DND-41 (cell line): ENCODE measurements at places on chromosomes 2 and 18.

GRCh38 chr2:108972663-108973062 lies 16.4 kb downstream of the EDAR start:
- no peak overlapping the region for H3K27ac ChIP-seq
- no peak for DNase-seq
- H3K27me3 ChIP-seq: peaks cover 6% of the 10 kb centered on the region
- peaks cover 7% of the 10 kb centered on the region for H3K4me1 ChIP-seq
- no peak overlapping the region for H3K4me3 ChIP-seq

GRCh38 chr2:140295767-140296166 lies 1515.6 kb upstream of the NXPH2 start:
- no peak for DNase-seq
- no peak overlapping the region for H3K27ac ChIP-seq
- no peaks in the 10 kb centered on the region for H3K4me1 ChIP-seq
- H3K4me3 ChIP-seq: no peak overlapping the region
- no peaks in the 10 kb centered on the region for H3K36me3 ChIP-seq

DNA sequence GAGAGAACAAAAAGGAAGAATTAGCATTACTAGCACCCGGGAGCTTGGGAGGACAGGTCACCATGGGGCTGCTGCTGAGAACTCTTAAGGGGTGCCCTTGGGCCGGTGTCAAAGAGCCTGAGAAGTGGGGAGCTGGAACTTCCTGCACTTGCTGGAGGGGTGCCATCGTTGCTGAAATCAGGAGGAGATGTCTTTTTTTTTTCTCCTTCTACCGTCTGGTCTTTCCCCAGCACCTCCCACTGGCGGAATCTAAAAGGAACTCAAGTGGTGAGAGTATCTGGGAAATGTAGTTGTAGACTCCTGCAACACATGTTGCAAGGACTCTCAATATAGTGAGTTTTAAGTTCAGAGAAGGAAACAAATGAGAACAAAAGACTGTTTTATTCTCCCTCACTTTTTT lies 6.1 kb upstream of the AMMECR1L start:
- no peaks in the 10 kb centered on the region for H3K36me3 ChIP-seq
- peaks cover 13% of the 10 kb centered on the region; the same call in 1 of the 2 replicates for H3K4me1 ChIP-seq
- H3K27me3 ChIP-seq: no peaks in the 10 kb centered on the region
- no peak overlapping the region for H3K4me3 ChIP-seq

- peaks cover 14% of the 10 kb centered on the region for H3K36me3 ChIP-seq
- peaks cover 28% of the 10 kb centered on the region for H3K4me1 ChIP-seq
- H3K27ac ChIP-seq: no peak overlapping the region
- DNase-seq: no peak
Measured at GRCh38 chr2:197054437-197054836, 127.9 kb upstream of the PGAP1 start.

DNA sequence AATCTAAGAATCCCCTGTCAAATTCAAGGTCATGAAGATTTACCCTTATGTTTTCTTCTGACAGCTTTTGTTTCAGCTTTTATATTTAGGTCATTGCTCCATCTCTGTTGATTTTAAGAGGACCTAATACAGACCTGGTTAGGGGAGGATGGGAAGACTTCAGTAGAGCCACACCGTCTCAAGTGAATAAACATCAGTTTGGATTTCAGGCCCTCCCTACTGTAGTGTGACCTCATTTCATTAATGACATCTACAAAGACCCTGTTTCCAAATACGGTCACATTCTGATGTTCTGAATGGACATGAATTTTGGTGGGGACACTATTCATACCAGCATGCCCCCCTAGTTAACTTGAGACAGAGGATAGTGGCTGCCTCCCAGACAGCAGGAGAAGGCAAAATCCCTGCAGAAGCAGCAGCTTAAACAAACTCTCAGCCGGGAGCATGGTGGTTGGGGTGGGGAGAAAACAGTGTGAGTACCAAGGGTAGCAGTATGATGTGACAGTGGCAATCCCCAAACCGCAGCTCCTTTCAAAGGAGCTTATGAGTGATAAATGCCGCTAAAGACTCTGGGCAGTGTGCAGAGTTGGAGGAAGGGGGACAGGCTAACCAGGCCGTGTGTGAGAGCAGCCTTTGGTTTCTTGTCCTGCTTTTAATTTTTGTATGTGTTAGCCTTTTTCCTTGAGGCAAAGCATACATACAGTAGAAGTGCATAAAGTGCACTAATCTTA lies 65.9 kb upstream of the TNP1 start:
- H3K4me3 ChIP-seq: no peak overlapping the region
- peaks cover 5% of the 10 kb centered on the region for H3K27me3 ChIP-seq
- H3K4me1 ChIP-seq: no peaks in the 10 kb centered on the region
- H3K36me3 ChIP-seq: no peaks in the 10 kb centered on the region

DNA sequence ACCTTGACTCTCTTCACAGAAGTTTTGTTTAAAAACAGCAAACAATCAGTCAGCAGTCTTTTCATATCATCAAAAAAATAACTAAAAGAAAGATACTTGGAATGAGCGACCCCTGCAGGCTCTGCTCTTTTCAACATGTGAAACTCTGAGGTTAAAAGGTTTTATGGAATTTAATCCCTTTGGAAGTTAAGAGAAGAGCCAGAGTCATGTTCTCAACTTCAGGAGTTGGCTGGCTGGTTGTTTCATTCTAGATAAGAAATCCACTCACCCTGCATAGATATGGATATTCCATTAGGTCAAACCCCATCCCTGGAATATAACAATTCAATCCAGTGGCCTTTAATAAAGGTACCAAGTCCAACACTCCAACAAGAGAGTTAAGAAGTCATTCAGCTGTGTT lies 115.6 kb upstream of the RMDN2 start:
- H3K27me3 ChIP-seq: no peaks in the 10 kb centered on the region
- H3K27ac ChIP-seq: no peak overlapping the region
- DNase-seq: no peak
- no peak overlapping the region for H3K4me3 ChIP-seq
- no peaks in the 10 kb centered on the region for H3K4me1 ChIP-seq
- H3K36me3 ChIP-seq: no peaks in the 10 kb centered on the region

GRCh38 chr2:167318581-167318980 lies 430.3 kb downstream of the XIRP2 start:
- no peaks in the 10 kb centered on the region for H3K36me3 ChIP-seq
- H3K27ac ChIP-seq: no peak overlapping the region
- H3K4me3 ChIP-seq: no peak overlapping the region
- no peaks in the 10 kb centered on the region for H3K27me3 ChIP-seq

DNA sequence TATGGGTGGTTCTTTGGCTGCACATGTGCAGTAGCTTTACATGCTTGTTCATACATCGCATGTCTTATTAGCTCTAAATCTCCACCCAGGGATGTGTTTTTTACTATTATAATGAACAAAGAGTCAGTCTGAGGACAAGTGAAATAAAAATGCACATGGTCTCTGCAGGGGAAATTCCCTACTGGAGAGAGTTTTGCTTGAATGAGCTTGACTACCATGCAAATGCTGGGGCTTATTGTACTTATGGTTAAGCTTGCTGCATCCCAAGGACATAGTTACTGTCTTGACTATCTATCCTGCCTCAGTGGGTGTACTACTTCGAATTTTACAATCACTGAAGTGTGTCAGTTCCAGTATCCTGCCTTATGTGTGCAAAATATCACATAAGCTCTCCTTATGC lies 362.7 kb downstream of the TDRD15 start:
- H3K27ac ChIP-seq: no peak overlapping the region
- DNase-seq: no peak
- H3K27me3 ChIP-seq: no peaks in the 10 kb centered on the region
- H3K36me3 ChIP-seq: no peaks in the 10 kb centered on the region

- H3K4me1 ChIP-seq: no peaks in the 10 kb centered on the region
- DNase-seq: no peak
- no peak overlapping the region for H3K4me3 ChIP-seq
- H3K36me3 ChIP-seq: no peaks in the 10 kb centered on the region
Measured at GRCh38 chr2:9941996-9942390, 9.5 kb upstream of the GRHL1 start.

DNA sequence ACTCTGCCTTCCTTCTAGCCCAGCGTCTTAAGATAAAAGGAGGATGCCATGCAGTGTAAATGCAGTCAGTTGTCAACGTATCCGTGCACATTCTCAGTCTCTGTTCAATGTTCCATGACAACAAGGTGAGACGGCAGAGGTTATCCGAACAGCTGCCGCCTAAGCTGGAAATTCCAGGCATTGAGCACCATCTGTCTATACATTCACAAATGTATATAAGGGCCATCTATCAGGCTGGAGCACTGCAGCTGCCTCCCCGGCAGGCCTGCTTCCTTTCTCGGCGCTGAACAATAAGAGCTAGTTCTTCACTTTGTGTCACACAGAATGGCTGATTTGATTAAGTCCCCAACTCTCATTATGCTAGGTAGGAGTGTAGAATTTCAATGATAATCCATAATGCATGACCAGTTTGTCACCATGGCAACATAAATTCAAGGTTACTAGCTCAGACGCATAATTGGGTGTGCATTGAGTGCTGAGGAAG lies 282.2 kb upstream of the SOX11 start:
- no peaks in the 10 kb centered on the region for H3K27me3 ChIP-seq
- no peaks in the 10 kb centered on the region for H3K4me1 ChIP-seq
- no peak for DNase-seq

DNA sequence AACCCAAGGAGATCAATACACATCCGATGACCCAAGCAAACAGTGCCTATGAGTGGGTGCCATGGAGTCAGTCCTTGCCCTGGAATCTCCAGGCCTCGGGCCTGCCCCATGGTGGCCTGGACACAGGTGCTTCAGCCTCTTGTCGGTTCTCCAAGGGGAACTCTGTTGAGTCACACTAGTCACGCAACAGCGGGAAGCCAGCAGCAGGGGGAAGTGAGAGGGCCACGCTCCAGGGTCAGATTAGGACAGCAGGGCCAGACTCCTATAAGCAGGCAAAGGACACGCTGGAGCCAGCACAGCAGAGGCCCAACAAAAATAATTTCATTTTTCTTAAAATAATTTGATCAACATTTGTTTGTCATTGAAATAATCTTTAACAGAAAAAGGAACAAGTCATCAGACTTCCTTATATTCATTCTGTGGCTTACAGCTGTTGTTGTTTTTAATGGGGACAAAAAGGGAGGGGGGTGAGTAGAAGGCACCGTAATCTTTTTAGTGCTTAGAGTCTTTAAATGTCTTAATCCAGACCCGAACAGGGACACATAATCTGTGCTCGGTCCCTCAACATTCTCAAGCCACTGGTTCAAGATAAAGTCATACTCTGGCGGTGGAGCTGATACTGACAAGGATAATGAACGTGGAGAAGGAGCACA lies 16.4 kb upstream of the ARMC9 start:
- H3K27ac ChIP-seq: no peak overlapping the region
- no peak overlapping the region for H3K4me3 ChIP-seq
- no peaks in the 10 kb centered on the region for H3K36me3 ChIP-seq
